Diencephalon (tissue), 1 donor: ENCODE measurements at places on chromosomes 7 and 10. TPM values are rescaled to one million over a fixed set of nuclear protein-coding genes. Genes with fewer than 3 reads are reported as not detected.

The SLC26A5 gene
- total RNA-seq, result 0.46 TPM

The FZD8 gene
- total RNA-seq, result 12.2 TPM

The NODAL gene
- total RNA-seq, result 3.5 TPM

The ADAMTS14 gene
- 0.23 TPM for total RNA-seq

The GPER1 gene
- 3.0 TPM for total RNA-seq

The TFPI2 gene
- total RNA-seq, result 0.92 TPM

The LLCFC1 gene
- total RNA-seq, result not detected

The LRRC17 gene
- total RNA-seq, result 33.2 TPM

The MBL2 gene
- total RNA-seq, result not detected

The THSD7A gene
- 30.4 TPM for total RNA-seq

The ERCC6 gene
- total RNA-seq, result 33.4 TPM

The ANKRD61 gene
- total RNA-seq, result 0.46 TPM

The OR13A1 gene
- not detected for total RNA-seq

The SFRP4 gene
- total RNA-seq, result 3.2 TPM

The CYP2E1 gene
- 18.0 TPM for total RNA-seq

The MMD2 gene
- 8.5 TPM for total RNA-seq

The CAV2 gene
- 12.2 TPM for total RNA-seq

The TAS2R3 gene
- total RNA-seq, result 4.6 TPM

The VPS37D gene
- total RNA-seq, result 24.0 TPM

The CPEB3 gene
- total RNA-seq, result 46.8 TPM

The CNTNAP2 gene
- total RNA-seq, result 228 TPM

The MEOX2 gene
- 0.23 TPM for total RNA-seq

The HOXA13 gene
- total RNA-seq, result not detected

The SEMA3A gene
- 16.4 TPM for total RNA-seq

The OR9A2 gene
- total RNA-seq, result 0.69 TPM

The LRRTM3 gene
- total RNA-seq, result 35.5 TPM

The OR2A42 gene
- under 0.01 TPM for total RNA-seq

The PODXL gene
- total RNA-seq, result 13.8 TPM

The EIF4H gene
- total RNA-seq, result 177 TPM

The LEP gene
- total RNA-seq, result not detected

The CELF2 gene
- total RNA-seq, result 102 TPM

The ADRA2A gene
- 6.0 TPM for total RNA-seq

The GIMAP6 gene
- total RNA-seq, result 6.9 TPM

The ASB10 gene
- total RNA-seq, result not detected

The GPR15LG gene
- total RNA-seq, result not detected

The FGF8 gene
- total RNA-seq, result 0.69 TPM

The CRYGN gene
- not detected for total RNA-seq

The CH25H gene
- total RNA-seq, result 1.2 TPM

The TMEM270 gene
- total RNA-seq, result not detected

The PARD3 gene
- total RNA-seq, result 76.4 TPM

The PAPOLB gene
- 1.8 TPM for total RNA-seq

The IFIT1B gene
- total RNA-seq, result 0.92 TPM

The CDC123 gene
- 102 TPM for total RNA-seq

The C10orf143 gene
- 1.4 TPM for total RNA-seq

The DEPP1 gene
- total RNA-seq, result 6.2 TPM

The FAM25C gene
- not detected for total RNA-seq

The OPALIN gene
- not detected for total RNA-seq

The NPS gene
- not detected for total RNA-seq
